CD4-positive, alpha-beta memory T cell (primary cell): ENCODE measurements at places on chromosomes 12 and 14. TPM values are rescaled to one million over a fixed set of nuclear protein-coding genes. Genes with fewer than 3 reads are reported as not detected.

The CCDC175 gene
- not detected for total RNA-seq

The SLC6A15 gene
- not detected for total RNA-seq

The OR4Q2 gene
- not detected for total RNA-seq

The PARP11 gene
- total RNA-seq: 39.9 TPM

The BEST3 gene
- total RNA-seq: not detected

- no peaks in the 10 kb centered on the region for H3K27me3 ChIP-seq
- peaks cover 8% of the 10 kb centered on the region for H3K4me1 ChIP-seq
- no peak overlapping the region for H3K27ac ChIP-seq
- DNase-seq: no peak
- H3K36me3 ChIP-seq: no peaks in the 10 kb centered on the region
These were observed 112.0 kb upstream of the RAP1B start for GRCh38 chr12:68498736-68499135.

The RD3L gene
- total RNA-seq: not detected

- no peaks in the 10 kb centered on the region for H3K27me3 ChIP-seq
- no peaks in the 10 kb centered on the region for H3K36me3 ChIP-seq
- H3K27ac ChIP-seq: no peak overlapping the region
- H3K4me1 ChIP-seq: no peaks in the 10 kb centered on the region
- H3K4me3 ChIP-seq: no peak overlapping the region
- no peak for DNase-seq
These were observed 154.0 kb upstream of the DIO3 start for GRCh38 chr14:101407328-101407727.

GRCh38 chr14:52363961-52364360, 49.8 kb downstream of the PTGER2 start:
- no peaks in the 10 kb centered on the region for H3K27me3 ChIP-seq
- no peak overlapping the region for H3K4me3 ChIP-seq
- no peak for DNase-seq
- H3K4me1 ChIP-seq: no peaks in the 10 kb centered on the region
- no peaks in the 10 kb centered on the region for H3K36me3 ChIP-seq

The RNF41 gene
- 44.8 TPM for total RNA-seq

The AMDHD1 gene
- 1.8 TPM for total RNA-seq

DNA sequence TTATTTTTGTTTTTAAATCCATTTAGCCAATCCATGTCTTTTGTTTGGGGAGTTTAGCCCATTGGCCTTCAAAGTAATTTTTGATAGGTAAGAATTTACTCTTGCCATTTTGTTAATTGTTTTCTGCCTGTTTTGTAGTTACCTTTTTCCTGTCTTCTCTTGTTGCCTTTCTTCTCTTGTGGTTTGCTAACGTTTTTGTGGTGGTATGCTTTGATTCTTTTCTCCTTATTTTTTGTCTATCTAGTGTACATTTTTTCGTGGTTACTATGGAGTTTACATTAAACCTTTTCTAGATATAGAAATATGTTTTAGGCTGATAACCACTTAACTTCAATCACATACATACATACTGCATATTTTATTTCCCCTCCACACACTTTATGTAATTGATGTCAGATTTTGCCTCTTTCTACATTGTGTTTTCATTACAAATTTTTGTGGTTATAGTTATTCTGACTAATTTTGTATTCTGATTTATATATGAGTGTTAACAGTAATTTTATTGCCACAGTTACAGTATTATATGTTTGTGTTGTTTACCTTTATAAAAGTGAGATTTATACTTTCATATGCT, 19.2 kb upstream of the PPP1R12A start:
- no peak overlapping the region for H3K27ac ChIP-seq
- H3K4me1 ChIP-seq: no peaks in the 10 kb centered on the region
- H3K36me3 ChIP-seq: no peaks in the 10 kb centered on the region
- DNase-seq: no peak
- no peaks in the 10 kb centered on the region for H3K27me3 ChIP-seq

- H3K27ac ChIP-seq: no peak overlapping the region
- no peaks in the 10 kb centered on the region for H3K27me3 ChIP-seq
- H3K36me3 ChIP-seq: peaks cover 40% of the 10 kb centered on the region
- DNase-seq: no peak
- H3K4me1 ChIP-seq: no peaks in the 10 kb centered on the region
These were observed 19.5 kb upstream of the HAL start for GRCh38 chr12:96015672-96016071.

DNA sequence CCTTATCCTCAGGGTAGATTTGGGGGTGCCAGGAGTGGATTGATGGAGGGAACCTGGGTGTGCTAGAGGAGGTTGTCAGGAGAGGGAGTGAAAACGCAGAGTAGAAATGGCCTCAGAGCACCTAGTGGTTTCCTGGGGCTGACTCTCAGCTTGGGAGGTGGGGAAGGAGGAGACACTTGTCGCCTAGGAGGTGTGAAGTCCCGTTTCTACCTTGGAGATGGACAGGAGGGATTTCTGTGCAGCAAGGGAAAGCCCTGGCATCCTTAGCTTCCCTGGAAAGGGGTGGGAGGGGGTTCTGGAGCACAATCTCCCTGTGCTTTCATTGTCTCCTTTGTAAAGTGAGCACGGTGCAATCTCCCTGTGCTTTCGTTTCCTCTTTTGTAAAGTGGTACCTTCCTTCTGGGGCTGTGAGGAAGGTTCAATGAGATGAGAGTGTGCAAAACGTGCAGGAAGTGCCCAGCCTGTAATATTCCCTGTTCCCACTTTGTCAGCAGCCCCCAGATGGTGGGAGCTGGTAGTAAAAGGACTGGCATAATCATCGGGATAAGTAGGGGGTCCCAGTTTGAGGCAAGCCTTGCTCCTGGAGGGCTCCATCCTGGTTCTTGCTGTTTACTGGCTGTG, 1.6 kb downstream of the OAS3 start:
- H3K4me3 ChIP-seq: peak overlapping the region; percentile 84
- no peak for DNase-seq
- peaks cover 35% of the 10 kb centered on the region for H3K4me1 ChIP-seq

The TPCN1 gene
- 79.8 TPM for total RNA-seq

The E2F7 gene
- total RNA-seq: 0.26 TPM

DNA sequence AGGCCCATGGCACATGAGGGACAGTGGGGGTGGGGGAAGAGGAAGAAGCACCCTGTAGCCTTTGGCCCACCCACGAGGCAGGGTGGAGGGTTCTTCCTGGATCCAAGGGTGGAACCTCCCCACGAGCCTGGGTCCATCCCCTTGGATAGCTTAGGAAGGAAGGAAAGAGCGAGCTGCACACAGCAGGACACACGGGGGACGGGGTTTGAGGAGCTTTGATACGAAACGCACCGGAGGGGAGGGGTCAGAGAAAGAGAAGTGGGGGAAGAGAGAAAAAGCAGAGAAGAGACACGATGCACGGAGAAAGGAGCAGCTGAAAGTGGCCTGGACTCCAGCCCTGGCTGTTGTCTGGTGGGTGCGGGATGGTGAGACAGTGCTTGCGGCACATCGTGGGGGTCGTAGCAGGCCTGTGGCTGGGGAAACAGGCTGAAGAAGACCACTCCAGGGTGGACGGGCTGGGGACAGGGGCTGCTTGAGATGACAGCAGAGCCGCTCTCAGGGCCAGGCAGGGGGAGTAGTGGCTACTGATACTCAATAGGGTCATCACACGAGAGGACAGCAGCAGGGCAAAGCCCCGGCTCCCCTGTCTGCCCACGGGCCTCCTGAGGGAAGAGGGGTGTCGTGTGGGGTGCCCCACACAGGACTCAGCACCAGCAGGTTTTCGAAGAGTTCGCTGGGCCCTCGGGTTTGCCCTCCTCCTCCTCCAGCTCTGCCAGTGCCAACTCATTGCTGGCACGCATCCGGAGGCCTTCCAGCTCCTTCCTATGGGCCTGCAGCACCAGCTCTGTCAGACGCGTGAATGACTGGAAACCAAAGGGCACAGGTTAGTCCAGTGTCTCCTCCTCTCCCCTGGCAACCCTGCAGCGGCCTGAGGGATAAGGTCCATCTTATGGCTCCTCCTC, 5.4 kb upstream of the GPX2 start:
- H3K4me3 ChIP-seq: no peak overlapping the region
- no peak for DNase-seq
- H3K36me3 ChIP-seq: peaks cover 14% of the 10 kb centered on the region
- H3K4me1 ChIP-seq: no peaks in the 10 kb centered on the region
- H3K27ac ChIP-seq: no peak overlapping the region

DNA sequence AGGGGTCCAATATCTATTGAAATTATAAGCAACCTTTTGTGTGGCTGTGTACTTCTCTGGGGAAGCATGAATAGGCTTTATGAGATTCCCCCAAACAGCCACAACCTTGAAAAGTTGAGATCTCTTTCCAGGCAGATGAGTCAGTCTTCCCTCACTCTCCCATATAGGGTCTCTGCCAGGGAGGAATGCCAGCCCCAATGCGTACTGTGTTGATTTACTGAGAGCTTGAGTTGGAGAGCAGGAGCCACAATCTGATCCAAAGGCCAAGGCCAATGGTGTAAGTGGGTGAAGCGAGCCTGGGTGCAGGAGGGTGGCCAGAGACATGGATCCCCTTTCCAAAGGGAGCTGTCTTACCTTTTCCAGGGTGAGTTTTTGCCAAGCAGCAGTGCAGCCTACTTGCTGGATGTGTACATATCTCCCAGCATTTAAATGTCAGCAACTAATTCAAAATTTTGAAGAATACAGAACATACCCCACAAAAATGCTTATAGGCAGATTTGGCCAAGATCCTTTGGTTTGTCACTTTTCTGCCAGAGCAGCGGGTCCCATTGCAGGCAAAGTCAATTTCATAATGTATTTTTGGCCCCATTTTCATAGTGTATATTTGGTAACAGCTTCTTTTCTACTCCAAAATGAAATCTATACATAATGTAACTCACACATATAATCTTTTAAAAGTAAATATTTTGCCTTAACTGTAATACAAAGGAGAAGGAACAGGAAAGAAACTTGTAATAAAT, 88.2 kb downstream of the TBC1D30 start:
- peaks cover 5% of the 10 kb centered on the region for H3K27me3 ChIP-seq
- H3K27ac ChIP-seq: no peak overlapping the region
- DNase-seq: no peak
- H3K4me1 ChIP-seq: no peaks in the 10 kb centered on the region
- no peaks in the 10 kb centered on the region for H3K36me3 ChIP-seq

- no peak overlapping the region for H3K4me3 ChIP-seq
- H3K4me1 ChIP-seq: no peaks in the 10 kb centered on the region
- peaks cover 7% of the 10 kb centered on the region for H3K27me3 ChIP-seq
- no peak for DNase-seq
- H3K27ac ChIP-seq: no peak overlapping the region
These were observed 16.5 kb upstream of the OR10AD1 start for GRCh38 chr12:48219631-48220030.

- no peak overlapping the region for H3K4me3 ChIP-seq
- no peak for DNase-seq
- H3K27ac ChIP-seq: no peak overlapping the region
- H3K36me3 ChIP-seq: no peaks in the 10 kb centered on the region
These were observed 407.5 kb downstream of the PCNX1 start for GRCh38 chr14:71314717-71315116.

DNA sequence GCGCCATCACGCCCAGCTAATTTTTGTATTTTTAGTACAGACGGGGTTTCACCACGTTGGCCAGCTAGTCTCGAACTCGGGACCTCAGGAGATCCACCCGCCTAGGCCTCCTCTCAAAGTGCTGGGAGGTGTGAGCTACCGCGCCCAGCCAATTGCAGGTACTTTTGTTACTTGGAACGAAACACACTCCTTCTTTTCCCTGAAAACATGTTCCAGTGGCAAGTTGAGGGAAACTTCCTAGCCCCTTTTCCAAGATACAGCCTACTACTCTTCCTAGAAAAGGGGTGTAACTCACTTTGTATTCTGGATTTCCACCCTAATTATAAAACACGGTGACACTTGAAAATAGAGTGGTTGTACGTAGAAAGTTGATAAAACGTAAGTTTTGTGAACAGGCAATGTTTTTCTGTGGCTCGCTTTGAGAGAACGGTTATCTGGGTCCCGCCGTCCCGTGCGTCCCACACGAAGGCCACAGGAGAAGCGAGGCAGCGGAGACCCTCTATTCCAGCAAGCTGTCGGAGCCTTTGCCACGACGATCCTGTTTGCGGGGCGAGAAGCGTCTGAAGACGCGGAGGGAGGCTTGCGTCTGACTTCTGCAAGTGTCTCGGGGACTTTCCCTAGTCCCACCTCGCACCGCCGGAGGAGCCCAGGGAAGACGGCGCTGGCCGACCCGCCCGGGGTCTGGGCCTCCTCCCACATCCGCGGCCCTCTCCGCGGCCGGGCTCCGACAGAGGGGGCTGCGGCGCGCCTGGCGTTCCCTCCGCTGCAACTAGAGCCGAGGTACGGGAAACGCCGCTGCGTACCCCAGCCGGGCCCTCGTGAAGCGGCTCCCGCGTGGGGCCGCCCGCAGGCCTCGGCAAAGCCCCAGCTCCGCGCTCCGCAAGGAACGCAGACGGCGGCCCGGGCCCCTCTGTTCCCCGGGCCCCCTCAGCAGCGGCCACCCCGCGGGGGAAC, 745 bp downstream of the CDCA4 start:
- peak; percentile 65 for DNase-seq
- no peaks in the 10 kb centered on the region for H3K27me3 ChIP-seq
- peak overlapping the region; percentile 75 for H3K27ac ChIP-seq
- H3K4me3 ChIP-seq: peak overlapping the region; percentile 69
- H3K36me3 ChIP-seq: no peaks in the 10 kb centered on the region
- H3K4me1 ChIP-seq: peaks cover 72% of the 10 kb centered on the region

GRCh38 chr12:44286336-44286735, 450.5 kb downstream of the TMEM117 start:
- peaks cover 5% of the 10 kb centered on the region for H3K4me1 ChIP-seq
- no peak overlapping the region for H3K4me3 ChIP-seq
- DNase-seq: no peak
- H3K27me3 ChIP-seq: no peaks in the 10 kb centered on the region
- H3K36me3 ChIP-seq: no peaks in the 10 kb centered on the region

DNA sequence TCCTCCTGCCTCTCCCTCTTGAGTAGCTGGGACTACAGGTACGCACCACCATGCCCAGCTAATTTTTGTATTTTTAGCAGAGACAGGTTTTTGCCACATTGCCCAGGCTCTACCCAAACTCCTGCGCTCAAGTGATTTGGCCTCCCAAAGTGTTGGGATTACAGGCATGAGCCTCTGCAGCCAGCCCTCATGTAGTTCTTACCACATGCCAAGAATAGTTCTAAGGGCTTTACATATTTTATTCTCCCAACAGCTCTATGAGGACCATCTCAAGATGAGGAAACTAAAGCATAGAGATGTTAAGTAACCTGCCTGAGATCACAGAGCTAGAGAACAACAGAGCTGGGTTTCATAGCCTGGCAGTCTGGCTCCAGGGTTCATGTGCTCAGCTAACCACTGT, 37.9 kb upstream of the ALDH2 start:
- no peak overlapping the region for H3K27ac ChIP-seq
- H3K27me3 ChIP-seq: no peaks in the 10 kb centered on the region
- DNase-seq: no peak

DNA sequence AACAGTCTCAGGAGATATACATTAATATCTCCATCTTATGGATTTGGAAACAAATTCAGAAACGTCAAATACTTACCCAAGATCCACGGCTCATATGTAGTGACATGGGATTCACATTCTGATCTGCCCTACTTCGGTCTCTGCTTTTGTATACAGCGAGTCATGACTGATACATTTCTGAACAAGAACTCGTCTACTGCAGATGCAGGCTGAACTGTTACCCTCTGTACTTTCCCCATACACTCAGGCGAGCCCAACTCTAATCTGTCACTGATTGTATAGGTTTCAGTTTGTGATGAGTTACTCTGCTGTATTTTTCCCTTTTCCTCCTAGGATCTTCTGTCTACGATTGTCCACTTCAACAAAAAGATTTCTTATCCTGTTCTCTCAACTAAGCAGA, 441.6 kb downstream of the CCDC91 start:
- H3K27ac ChIP-seq: no peak overlapping the region
- H3K27me3 ChIP-seq: no peaks in the 10 kb centered on the region
- DNase-seq: no peak
- no peak overlapping the region for H3K4me3 ChIP-seq
